ENCODE measurements at places on chromosomes 2 and 18.

- no peak for DNase-seq
Observed at GRCh38 chr18:63249771-63250170, 69.8 kb downstream of the BCL2 start.

GRCh38 chr2:45859682-45860081 lies 208.2 kb downstream of the PRKCE start:
- DNase-seq = no peak

DNA sequence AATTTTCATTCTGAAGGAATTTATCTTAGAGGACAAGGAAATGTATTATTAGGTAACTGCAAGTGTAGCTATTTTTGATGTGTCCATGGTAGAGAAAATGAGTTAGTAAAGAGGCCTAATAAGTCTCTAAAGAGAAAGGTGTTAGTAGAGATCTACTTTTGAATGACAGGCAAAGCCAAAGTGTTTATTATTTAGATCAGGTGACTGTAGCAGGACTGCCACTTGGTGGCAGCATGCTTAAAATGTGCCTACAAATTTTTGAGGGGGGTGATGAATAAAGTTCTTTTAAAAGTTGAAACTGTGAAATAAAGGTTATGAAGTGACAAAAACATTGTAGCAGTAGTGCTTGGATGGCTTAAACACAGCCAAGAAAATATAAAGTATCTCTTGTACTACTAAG lies 421.5 kb upstream of the MEIS1 start:
- no peak for DNase-seq

GRCh38 chr2:132583666-132584360 lies 86.2 kb downstream of the LYPD1 start:
- no peak for DNase-seq

- DNase-seq = no peak
Observed at GRCh38 chr2:220120041-220120440, 492.6 kb downstream of the SLC4A3 start.

DNA sequence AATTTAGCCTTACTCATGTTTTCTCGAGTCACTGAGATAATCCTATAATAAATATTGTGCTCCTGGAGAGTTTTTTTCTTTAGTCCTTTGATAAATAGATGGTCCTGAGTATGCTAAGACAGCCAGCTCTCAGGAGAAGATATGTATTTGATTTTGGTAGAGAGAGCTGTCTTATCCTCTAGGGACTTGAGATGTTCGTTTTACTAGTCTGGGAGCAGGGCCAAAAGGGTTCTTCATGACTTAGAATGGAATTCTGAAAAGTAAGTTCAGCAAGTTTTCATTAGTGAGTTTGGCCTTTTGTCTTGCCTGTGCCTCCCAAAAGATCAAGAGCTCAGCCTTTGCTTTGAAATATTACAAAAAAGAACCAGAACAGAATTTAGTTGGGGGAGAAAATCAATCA lies 246.7 kb downstream of the BABAM2 start:
- no peak for DNase-seq

GRCh38 chr2:238943338-238944067 lies 95.6 kb downstream of the TWIST2 start:
- DNase-seq = no peak

DNA sequence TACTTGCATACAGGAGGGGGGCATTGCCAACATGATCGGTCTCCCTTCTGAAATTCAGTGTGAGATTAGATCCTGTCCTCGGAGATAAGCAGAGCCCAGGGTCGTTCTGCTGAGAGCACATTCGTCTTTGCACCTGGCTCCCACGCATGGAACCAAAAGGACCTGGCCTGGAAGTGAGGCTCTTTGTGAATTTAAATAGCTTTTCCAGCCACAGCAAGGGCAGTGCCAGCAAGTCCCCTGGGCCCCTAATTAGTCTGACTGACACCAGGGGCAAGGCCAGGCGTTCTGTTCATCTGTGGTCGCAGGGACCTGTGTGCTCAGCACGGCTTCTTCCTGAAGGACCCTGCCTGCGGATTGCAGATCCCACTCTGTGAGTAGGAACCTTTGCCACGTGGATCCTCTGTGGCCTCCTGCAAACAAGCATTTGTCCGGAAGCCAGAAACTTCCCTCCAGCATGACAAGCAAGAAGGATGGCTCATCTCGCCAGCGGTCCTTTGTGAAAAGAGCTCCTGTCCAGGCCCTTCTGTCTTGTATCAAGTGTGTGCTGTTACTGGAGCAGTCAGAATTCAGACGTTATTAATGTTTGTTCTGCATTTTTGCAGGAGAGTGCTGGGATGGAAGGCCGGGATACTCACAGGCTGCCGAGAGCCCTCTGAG lies 128.7 kb downstream of the TPO start:
- DNase-seq = no peak

DNA sequence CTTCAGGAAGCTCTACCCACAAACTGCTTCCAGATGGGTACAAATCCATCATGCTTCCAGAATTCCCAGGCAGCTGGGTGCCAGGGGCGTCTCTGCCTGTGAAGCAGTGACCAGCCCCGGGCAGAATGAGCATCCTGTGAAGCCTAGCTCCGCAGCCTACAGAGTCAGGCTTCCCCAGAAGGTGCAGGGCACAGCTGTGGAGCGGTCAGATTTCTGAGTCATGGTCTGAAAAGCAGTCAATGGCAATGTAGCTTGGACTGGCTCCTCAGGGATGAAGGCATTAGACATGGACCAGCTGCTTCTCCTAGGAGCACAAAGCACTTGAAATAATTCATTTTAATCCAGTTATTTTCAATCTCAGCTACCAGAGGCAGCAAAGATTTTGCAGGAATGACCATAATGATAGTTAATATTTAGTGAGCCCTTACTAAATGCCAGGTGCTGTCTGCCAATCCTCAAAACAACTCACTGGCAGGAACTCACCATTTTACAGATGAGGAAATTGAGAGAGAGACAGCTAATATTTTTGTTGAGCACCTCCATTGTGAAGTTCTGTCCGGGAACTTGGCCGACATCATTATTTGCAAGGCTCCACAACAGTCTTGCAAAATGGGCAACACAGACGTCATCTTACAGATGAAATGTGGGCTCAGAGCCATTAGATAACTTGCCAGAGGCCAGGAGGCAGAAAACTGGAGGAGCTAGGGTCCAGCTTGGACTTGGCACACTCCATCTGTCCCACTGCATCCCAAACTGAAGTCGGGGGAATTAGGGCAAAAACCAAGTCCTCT lies 31.7 kb downstream of the ACMSD start:
- DNase-seq = no peak

Measured in activated naive CD4-positive, alpha-beta T cell treated with anti-CD3 and anti-CD28 coated beads, Interleukin-2, amount 50 U/mL, for 72 hours (primary cell).